ENCODE measurements at places on chromosomes 16 and 17. TPM values are rescaled to one million over a fixed set of nuclear protein-coding genes. Genes with fewer than 3 reads are reported as not detected.

Gene TBC1D3B
- total RNA-seq = not detected

Gene IRX3
- not detected for total RNA-seq

Gene C16orf46
- total RNA-seq = not detected

Gene GRB7
- 4.9 TPM for total RNA-seq

Gene KRTAP4-9
- total RNA-seq = not detected

Gene ZPBP2
- total RNA-seq = not detected

Gene EDC4
- total RNA-seq = 59.7 TPM

Gene MYH8
- not detected for total RNA-seq

Gene SLC16A11
- not detected for total RNA-seq

Gene TBC1D3H
- total RNA-seq = not detected

Gene STARD3
- 39.5 TPM for total RNA-seq

Gene CHST6
- 1.2 TPM for total RNA-seq

Gene IL32
- 23.6 TPM for total RNA-seq

Gene SOX8
- total RNA-seq = under 0.01 TPM

Gene C16orf95
- 5.3 TPM for total RNA-seq

Gene C16orf90
- not detected for total RNA-seq

Gene CA5A
- total RNA-seq = not detected

Gene LCAT
- total RNA-seq = 6.0 TPM

Gene OR3A2
- total RNA-seq = not detected

Gene STX1B
- total RNA-seq = 0.86 TPM

Gene WDR45B
- 55.9 TPM for total RNA-seq

Gene SDR42E2
- total RNA-seq = not detected

Gene MILR1
- 25.4 TPM for total RNA-seq

Gene SMIM5
- 0.18 TPM for total RNA-seq

Gene SDK2
- under 0.01 TPM for total RNA-seq

Gene GDPD3
- 0.89 TPM for total RNA-seq

Gene WNK4
- 13.6 TPM for total RNA-seq

Gene PIEZO1
- total RNA-seq = 248 TPM

Gene KRT40
- not detected for total RNA-seq

Gene CHRNE
- 0.86 TPM for total RNA-seq

Gene FBXL16
- total RNA-seq = 0.53 TPM

Gene PRAC2
- total RNA-seq = not detected

Gene NPIPB12
- total RNA-seq = 5.5 TPM

Gene CRISPLD2
- 65.7 TPM for total RNA-seq

Gene HOXB1
- not detected for total RNA-seq

Gene KCNG4
- total RNA-seq = not detected

Gene CDRT15L2
- not detected for total RNA-seq

Gene SCARF1
- total RNA-seq = 0.89 TPM

Gene ITGAD
- not detected for total RNA-seq
